ENCODE measurements at places on chromosomes 3 and 15. TPM values are rescaled to one million over a fixed set of nuclear protein-coding genes. Genes with fewer than 3 reads are reported as not detected.

The SYNPR gene
- total RNA-seq, result not detected

The DUT gene
- total RNA-seq, result 113 TPM

The SPESP1 gene
- 6.2 TPM for total RNA-seq

The HESX1 gene
- total RNA-seq, result not detected

The NR2F2 gene
- total RNA-seq, result 30.6 TPM

The DLL4 gene
- not detected for total RNA-seq

The PPP4R2 gene
- total RNA-seq, result 47.3 TPM

The GOLGA8H gene
- 0.10 TPM for total RNA-seq

The RBP2 gene
- not detected for total RNA-seq

The CEP152 gene
- total RNA-seq, result 8.6 TPM

The PRSS50 gene
- total RNA-seq, result not detected

The DUOX1 gene
- 17.8 TPM for total RNA-seq

The TAGLN3 gene
- total RNA-seq, result 14.9 TPM

The ROBO2 gene
- 0.75 TPM for total RNA-seq

The PRICKLE2 gene
- 6.3 TPM for total RNA-seq
